Natural killer cell (primary cell): ENCODE measurements at places on chromosomes 16 and 17.
A peak's percentile ranks its signal among the peaks of the same experiment; 100 is the strongest.

DNA sequence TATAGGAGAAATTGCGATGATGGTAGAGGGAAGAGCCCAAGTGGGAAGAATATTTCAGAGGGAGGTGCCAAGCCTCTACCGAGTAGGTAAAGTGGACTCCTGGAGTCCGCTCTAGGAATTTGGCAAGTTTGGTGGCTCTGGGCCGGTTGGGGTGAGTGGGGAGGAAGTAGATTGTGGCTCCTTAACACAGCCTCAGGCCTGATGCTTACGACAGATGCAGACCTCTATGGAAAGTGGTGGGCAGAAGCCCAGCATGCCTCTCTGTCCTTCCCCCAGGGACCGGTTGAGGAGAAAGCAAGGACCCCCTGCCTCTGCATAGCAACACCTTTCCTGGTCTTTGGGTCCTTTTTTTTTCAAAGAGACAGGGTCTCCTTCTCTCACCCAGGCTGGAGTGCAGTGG, 55.9 kb upstream of the SIAH1 start:
- DNase-seq, result no peak

- DNase-seq, result peak; percentile 48
Measured at GRCh38 chr17:34703533-34703932, 124.2 kb downstream of the TMEM132E start.

DNA sequence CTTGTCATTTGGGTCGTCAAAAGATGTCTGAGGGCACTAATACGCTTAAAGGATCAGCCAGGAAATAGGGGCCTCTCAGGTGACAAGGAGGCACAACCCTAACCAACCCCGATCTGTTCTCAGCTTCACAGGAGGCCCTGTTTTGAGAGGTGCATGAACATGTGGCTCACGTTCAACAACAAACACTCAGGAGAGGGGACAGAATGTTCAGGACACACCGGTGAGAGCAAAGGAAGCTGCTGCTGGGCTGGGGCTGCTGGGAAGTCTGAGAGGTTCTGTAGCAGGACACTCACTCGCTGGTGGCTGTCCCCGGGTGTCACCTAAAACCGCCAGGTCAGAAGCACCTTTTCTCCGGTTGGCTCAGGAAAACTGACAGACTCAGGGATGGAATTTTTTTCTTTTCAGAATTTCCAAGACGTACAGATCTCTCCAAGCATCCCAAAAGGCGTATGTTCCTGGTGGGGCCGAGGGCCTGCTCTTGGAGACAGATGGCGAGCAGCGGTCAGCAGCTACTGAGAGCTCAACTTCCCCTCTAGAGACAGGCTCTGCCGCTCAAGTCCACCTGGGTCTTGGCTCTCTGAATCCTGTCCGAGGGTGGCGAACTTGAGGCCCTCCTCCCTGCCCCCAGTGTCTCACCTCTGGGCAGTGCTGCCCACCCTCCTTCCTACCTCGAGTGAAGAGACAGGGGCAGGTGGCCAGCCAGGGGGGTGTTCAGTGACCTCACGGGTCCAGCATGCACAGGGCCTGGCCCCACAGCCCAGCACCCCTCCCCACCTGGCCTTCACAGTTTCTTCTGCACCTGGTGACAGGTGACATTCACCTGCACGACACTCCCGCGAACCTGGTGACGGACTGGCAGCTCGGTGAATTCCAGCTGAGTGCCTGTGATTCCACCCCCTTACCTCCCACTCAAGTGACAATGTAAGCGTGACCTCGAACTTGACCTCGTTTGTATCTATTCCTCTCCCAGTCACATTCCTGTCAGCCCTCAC, 22.9 kb downstream of the CLUH start:
- DNase-seq, result no peak

- no peak for DNase-seq
Measured at GRCh38 chr17:62732125-62732524, 76.0 kb downstream of the MARCHF10 start.

DNA sequence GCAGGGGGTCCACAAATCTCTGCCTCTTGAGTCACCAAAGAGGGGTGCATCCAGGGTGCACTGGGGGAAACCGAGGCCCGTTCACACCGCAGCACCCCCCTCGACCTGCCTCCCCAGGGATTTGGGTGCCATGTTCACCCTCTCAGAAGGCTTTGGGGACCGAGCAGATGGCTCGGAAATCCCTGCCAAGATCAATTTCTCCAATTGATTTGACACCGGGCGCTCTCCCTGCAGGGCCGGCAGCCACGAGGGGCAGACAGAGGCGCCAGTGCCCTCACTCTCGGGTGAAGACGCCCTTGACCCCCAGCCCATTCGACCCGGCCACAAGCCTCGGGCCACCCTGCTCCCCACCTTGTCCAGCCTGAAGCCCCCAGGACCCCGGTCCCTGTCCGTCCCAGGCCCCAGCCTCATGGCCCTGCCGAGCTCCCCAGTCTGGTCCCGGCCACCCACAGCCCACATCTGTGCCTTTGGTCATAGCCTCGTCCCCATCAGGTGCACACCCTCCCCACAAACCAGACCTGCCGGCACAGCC, 9.3 kb downstream of the SSTR5 start:
- DNase-seq, result no peak

DNA sequence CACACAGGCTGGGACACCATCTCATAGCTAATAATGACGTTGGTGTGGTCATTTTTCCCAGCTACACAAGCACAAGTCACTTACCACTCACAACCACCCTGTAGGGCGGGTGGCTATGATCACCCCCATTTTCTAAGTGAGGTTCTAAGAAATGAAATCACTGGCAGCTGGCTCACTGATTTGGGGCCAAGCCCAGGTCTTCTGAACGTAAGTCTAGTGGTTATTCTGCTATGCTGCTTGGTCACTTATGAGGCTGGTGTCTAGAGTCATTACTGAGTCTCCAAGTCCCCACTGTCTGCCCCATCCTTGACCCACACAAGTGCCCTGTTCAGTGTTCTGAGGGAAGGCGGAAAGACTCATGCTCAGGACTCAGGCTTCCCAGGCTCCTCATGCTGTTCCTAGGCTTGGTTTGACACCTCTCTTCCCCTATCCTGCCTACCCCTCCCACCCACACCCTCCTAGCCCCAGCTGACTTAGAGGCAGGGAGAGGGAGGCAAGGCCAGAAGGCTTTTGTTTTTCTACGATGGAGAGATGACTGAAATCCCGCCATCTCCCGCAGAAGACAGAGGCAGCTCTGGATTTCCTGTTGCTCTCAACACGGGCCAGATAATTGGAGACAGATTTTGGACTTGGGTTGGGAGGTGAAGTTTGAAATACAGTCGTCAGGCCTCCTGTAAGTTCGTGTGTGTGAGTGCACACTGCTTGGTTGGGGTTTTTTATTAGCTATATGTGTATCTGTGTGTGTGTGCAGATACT, 32.2 kb downstream of the FZD2 start:
- DNase-seq, result no peak

DNA sequence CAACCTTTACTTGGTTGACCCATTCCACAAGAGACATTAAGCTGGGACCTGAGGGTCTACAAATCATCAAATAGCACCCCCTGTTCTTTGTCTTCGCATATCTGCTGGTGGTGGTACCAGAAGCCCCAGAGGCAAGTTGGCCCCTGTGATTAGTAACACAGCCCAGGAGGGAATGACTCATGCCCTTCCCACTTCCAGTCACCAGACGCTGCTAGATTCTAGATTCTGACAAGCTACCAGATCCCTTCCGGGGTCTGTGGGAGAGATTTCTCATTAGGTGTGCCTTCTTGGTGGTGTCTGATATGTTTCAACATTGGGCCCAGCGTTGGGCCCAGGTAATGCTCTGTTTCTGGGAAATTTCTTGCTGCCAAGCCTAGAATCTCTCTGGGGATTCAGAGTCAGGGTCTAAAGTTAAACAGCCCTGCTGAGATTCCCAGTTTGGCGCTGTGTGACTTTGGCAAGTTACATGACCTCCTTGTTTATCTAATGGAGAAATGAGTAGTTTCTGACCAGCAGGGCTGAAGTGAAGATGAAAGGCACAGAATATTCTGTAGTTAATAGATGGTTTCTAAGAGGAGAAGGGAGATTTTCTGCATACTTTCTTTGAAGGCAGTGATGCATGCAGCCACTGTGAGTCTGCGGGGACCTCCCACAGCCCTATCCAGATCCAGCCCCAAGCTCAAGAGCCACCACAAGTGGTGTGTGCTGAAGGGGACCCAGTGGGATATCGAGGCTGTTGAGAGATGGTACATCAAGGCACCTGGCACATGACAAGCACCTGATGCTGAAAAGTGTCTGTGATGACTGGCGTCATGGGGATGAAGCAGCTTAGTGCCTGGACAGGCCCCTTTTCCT, 3.9 kb downstream of the TRPV2 start:
- DNase-seq, result peak; percentile 59

DNA sequence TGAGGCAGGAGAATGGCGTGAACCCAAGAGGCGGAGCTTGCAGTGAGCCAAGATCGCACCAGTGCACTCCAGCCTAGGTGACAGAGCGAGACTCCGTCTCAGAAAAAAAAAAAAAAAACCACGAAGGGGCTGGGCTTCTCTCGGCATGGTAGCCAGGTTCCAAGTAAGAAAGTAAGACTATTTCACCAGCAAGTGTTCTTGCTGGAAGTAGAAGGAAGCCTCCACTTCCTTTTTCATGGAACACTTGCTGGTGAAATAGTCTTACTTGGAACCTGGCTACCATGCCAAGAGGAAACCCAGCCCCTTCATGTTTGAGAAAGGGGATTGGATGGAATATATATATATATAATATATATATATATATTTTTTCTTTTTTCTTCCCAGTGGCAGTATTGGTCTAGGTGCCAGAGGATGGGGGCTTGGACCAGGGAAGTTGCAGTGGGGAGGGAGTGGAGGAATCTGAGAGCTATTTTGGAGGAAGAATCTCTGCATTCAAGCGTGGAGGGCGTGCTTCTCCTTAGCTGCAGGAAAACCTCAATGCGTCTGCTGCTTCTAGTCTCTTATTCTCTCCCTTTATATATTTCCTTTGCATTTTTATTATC, 7.2 kb upstream of the N4BP1 start:
- no peak for DNase-seq

DNA sequence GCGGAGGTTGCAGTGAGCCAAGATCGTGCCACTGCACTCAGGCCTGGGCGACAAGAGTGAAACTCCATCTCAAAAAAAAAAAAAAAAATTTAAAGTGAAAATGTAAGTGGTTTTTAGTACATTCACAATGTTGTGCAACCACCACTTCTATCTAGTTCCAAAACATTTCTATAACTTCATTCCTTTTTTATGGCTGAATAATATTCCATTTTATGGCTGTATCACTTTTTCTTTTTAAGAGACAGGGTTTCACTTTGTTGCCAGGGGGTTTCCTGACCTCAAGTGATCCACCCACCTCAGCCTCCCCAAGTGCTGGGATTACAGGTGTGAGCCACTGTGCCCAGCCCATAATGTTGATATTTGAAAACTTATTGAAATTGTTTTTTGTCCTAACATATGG, 11.7 kb upstream of the CMTM3 start:
- no peak for DNase-seq

DNA sequence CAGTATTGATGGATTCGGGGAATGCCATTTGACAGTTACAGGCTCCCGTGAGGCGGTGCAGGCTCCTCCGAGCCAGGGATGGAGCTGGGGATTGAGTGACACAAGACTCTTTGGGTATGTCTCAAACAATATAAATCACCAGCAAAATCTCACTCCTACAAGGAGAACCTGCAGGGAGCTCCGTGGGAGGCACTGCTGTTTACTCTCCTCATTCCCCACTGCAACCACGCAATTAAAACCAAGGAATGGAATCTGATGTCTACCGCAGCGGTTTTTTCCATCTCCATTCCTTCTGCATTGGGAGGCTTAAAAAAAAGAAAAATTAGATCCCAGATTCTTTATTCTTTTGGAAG, 157.9 kb downstream of the WWOX start:
- no peak for DNase-seq

GRCh38 chr17:83153681-83154310, 74.4 kb downstream of the METRNL start:
- no peak for DNase-seq

DNA sequence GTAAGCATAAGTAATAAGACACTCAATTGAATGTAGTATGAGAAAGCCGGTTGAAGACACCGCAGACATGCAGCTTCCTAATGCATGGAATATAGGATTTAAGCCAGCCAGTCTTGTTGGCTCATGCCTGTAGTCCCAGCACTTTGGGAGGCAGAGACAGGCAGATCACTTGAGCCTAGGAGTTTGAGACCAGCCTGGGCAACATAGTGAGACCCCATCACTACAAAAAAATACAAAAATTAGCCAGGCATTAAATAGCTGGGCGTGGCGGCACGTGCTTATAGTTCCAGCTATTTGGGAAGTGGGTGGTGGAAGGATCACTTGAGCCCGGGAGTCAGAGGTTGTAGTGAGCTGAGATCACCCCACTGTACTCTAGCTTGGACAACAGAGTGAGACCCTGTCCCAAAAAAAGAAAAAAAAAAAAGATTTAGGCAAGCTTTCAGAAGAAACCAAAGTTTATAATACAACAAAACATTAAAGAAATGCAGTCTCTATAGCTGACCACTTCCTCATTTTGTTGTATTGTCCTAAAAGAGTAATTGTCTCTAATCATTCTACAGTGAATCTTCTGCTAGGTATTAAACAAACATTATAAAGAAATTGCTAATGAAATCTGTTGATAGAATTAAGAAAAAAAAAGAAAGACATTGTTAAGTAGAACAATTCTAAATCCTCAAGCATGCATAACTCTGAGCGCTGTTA, 68.6 kb upstream of the KIFC3 start:
- DNase-seq, result no peak

- no peak for DNase-seq
Measured at GRCh38 chr17:72822358-72823023, 270.0 kb downstream of the SLC39A11 start.

GRCh38 chr16:30875871-30876801, 17.7 kb downstream of the BCL7C start:
- DNase-seq, result peak; percentile 63

GRCh38 chr16:21159281-21159951, 942 bp downstream of the LDAF1 start:
- peak; percentile 17 for DNase-seq

- DNase-seq, result no peak
Measured at GRCh38 chr16:87457709-87458423, 35.0 kb downstream of the ZCCHC14 start.

GRCh38 chr17:46865100-46865499, 13.7 kb downstream of the WNT9B start:
- no peak for DNase-seq

DNA sequence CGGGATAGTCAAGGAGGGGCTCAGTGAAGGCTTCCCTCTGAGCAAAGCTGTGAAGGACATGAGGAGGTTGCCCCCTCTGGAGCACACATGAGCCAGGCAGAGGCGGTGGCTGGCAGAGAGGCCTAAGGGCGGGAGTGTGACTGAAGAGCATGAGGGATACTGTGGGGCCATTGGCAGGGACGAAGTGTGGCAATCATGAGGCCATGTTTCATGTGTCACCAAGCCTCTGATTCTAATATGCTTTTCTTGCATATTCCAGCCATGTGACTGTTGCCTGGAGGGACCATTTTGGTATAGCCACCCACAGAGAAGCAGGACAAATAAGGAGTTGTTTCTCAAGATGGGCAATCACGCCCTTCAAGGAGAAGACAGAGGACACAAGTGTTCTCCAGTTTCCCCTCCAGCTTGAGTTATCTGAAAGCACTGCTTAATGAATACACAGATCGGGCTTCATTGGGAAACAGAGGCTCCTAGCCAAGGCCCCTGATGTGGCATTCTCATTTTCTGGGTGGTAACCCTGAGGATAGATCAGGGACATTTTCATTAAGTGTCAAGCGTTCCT, 68.0 kb downstream of the AKAP1 start:
- no peak for DNase-seq
